ENCODE measurements at places on chromosomes 4 and X. TPM values are rescaled to one million over a fixed set of nuclear protein-coding genes. Genes with fewer than 3 reads are reported as not detected.

SPANXA1 gene
- total RNA-seq, result not detected

TREX2 gene
- 98.1 TPM for total RNA-seq

CYSLTR1 gene
- total RNA-seq, result 2.3 TPM

GRCh38 chrX:9153300-9153699 is 119.4 kb upstream of the FAM9B start:
- DNase-seq, result no peak

- no peak for DNase-seq
These were observed 678.2 kb upstream of the FAM241A start for GRCh38 chr4:111466811-111467604.

- DNase-seq, result no peak
These were observed 11.6 kb upstream of the MAGEB17 start for GRCh38 chrX:16155581-16156096.

DNA sequence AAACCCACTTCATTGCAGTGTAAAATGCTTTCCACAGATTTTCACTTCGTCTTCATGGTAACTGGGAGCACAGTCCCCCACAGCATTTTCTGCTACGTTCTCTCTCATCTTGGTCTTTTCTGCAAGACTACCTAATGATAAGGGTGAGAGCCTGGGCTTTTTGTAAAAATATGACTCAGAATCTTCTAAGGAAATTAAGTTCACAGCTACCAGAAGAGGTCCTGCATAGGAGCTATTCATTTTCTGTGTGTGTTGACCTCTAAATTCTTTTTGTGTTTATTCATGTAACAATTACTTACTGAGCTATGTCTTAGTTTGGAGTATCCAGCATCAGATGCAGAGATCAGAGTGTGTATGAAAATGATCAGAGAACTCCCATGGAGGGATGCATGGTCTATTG is 192.2 kb downstream of the CPEB2 start:
- no peak for DNase-seq

Data from lower leg skin (tissue), 4 donors.